NCI-H2227 treated with DMSO at 0.1 percent for 48 hours (cell line): ENCODE measurements at places on chromosomes 12 and 14.

- no peak for DNase-seq
Observed at GRCh38 chr12:78824918-78825317, 39.7 kb upstream of the SYT1 start.

DNA sequence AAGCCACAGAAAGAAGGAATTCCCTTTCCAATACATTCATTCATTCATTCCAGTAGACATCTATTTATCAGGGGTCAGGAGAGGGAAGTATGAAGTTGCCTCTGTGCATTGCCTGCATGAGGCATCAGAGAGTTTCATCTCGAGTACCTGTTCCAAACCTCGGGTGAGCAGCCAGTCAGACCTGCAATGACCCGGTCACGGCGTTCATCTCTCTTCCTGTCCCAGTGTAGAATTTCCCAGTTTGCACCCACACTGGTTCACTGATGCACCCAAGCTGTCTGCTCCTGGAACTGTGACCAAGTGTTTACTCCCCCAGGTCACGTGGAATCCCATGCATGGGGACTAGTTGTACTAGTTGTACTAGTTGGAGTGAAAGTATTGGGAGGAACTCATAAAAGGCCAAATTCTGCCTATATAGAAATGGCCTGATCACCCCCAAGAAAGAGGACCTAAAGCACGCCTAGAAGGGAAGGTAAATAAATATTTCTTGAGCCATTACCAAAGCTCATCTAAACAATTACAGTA is 22.3 kb upstream of the PRKAB1 start:
- DNase-seq, result no peak

DNA sequence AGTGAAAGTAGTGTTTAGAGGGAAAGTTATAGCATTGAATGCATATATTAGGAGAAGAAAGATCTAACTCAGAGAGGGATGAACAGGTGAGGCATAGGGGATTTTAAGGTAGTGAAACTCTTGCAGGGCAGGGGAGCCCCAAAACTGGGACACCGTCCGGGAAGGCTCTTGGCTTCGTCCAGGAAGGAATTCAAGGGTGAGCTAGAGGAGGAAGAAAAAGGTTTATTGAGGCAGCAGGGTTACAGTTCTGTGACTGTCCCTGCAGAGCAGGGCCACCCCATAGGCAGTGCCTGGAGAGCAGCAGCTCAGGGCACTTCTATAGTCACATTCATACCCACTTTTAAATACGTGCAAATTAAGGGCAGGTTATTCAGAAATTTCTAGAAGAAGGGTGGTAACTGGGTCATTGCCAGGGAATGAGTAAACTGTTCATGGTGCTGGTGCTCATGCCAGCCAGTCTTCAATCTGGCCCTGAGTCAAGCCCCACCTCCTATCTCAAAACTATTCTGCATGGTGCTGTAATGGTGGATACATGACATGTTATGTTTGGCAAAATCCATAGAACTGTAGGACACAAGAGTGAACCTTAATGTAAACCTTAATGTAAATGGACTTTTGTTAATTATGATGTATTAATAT is 1.2 kb upstream of the OAS1 start:
- no peak for DNase-seq

DNA sequence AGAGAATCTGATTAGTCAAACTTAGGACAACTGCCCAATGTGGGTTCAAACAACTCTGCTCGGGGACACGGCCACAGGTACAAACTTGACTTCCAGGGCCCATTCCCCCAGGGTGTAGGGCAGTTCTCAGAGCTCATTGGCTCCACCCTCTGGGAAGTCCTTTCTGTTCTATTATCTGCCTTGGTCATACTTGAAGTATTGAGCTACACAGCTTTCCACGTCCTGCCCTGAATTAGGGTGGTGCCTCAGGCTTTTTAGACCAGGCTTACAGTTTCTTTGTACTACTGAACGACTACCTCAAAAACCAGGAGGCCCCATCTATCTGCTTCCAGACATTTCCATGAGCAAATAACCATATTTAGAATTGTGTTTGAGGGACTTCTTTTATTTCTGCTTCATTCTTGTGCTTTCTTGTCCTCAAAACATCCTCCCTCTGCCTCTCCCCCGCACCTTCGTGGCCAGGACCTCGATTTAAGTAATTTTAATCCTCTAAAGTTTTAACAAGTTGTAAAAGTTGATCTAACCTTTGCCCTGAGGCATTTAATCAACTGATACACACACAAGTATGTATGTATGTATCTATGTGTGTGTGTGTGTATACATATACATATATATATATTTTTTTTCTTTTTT is 281.7 kb upstream of the AMIGO2 start:
- DNase-seq, result no peak

- DNase-seq, result no peak
Observed at GRCh38 chr12:25101092-25101445, 93.9 kb downstream of the DNAI7 start.

- DNase-seq, result no peak
Observed at GRCh38 chr12:111304642-111305071, 64.2 kb downstream of the PHETA1 start.

- DNase-seq, result no peak
Observed at GRCh38 chr12:39332661-39333175, 110.2 kb downstream of the KIF21A start.

DNA sequence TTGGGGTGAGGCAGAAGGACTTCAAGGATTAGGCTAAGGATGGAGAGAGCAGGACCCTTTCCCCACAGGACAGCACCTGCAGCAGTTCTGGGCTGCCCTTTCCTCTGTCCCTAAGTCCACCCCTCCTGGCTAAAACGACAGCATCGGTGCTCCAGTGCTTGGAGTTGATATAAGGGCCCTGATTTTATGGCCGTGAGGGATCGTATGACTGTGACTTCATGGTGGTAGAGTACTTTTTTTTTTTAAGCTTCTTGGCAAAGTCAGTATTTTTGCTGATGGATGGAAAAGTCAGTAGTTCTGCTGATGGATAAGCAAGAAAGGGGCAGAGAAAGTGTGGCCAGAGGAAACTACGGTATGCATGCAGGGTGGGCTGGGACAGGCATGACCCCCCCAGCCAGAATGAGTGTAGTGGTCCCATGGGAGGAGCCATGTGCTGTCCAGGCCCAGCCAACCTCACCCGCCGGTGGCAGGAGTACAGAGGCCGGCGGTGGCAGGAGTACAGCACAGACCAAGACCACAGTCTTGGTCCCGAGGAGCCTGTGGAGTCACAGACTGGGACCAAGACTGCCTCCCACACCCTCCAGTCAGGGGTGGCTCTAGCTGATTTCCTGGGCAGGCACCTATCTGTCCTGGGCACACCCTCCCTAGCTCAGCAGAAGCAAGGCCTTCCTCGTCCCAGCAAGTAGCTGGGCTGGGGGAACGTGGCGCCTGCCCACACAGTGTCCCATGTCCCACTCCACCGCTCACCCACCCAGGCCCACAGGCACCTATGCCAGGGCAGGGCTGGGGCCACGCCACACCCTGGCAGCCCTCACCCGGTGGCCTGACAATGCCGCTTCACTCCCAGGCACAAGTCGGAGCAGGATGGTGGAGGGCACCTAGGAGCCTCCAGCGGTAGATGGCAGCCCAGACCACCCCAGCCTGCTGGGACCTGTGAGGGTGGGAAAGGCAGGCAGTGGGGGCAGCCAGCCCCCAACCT is 46.3 kb downstream of the CCDC88C start:
- DNase-seq, result no peak
